HFF-Myc (cell line): ENCODE measurements at places on chromosomes 4 and X.

DNA sequence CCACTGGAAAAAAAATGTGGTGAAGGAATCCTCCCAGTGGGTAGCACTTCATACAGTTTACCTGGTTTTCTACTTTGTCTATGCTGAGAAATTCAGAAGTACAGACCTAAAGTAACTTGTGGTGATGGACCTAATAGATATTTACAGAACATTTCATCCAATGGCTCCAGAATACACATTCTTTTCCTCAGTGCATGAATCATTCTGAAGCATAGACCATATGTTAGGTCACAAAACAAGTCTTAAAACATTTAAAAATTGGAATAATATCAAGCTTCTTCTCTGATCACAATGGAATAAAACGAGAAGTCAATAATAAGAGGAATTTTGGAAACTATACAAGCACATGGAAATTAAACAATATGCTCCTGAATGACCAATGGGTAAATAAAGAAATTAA, 450.1 kb upstream of the INTU start:
- no peak for DNase-seq

DNA sequence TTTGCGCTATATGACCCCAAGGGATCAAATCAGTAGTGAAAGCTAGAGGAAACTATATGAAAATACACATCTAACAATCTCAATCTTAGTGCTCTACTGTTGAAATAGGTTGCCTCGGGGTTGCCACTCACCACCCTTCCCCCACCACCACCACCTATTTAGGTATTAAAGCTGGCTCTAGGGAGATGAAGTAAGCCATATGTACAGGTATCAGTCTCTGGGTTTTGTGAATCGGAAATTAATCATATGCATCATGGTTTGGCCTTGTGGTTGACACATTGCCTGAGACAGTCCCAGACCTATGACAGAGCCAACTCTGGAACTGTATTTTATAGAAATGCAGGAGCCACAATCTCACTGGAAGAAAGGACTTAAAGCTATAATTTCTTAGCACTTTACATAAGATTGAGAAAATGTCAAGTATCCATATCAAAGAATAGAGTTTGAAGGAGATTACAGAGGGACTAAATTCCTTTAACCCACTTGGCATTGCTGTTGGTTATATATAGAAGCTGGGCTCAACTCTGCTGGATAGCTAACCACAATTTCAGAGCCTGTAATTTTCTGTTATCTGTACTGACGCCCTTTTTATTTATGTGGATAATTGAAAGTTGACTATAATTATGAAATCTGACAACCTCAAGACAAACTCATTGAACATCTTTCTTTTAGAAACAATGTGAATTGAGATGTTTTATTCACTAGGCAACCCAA, 26.7 kb upstream of the BMP2K start:
- DNase-seq, result no peak

DNA sequence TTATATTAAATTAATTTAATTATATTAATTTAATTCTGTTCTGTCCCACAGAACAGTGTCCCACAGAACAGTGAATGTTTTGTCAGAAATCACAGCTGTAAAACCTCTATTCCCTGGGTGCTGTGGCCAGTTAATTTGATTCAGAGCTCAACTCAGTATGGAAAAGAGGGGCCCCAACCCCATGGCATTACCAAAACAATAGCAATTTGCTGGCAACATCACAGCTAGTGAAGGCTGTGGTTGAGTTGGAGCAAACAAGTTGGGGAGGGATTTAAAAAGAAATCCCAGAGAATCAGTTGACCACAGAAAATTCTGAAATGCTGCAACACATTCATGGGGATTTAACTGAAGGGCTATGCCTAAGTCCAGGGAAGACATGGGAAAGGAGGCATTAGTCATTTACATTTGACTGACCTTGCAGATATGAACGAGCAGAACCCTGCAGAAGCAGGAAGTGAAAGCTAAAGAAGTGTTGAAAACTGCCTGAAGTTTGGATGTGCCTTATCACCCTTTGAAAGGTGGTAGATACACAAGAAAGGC, 30.1 kb downstream of the PDHA2 start:
- no peak for DNase-seq

GRCh38 chr4:150942539-150942938, 72.5 kb downstream of the LRBA start:
- no peak for DNase-seq

GRCh38 chr4:88467392-88467791, 10.5 kb downstream of the HERC5 start:
- DNase-seq, result no peak

DNA sequence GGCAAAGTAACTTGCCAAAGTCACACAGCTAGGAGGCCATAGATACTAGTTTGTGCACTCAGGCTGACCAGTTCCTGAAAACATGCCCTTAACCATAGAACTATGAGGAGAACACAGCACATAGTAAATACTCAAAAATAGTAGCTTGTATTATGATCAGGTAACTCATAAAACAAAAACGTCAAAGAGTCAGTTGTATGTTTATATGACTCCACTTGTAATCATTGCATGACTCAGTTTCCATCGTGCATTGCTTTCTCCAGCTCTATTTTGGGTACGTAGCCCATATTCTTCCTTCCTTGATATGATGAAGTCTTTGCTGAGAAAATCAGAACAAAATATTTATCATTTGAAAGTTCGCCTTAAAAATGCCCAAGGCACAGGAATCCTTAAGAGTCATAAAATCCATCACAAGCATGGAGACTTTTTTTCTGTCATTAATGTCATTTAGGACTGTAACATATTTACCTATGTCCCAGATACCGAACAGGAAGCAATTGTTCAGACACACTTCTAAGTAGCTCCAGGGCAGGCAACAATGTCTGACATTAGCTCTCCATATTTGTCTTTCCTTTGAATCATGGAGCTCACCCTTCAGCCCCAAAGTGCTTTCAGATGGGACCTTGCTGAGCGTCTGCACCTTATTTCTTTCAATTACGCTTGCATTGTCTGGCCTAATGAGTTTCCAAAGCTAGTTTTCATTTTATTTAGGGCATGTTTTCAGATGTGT, 11.2 kb upstream of the MID1 start:
- DNase-seq, result no peak

DNA sequence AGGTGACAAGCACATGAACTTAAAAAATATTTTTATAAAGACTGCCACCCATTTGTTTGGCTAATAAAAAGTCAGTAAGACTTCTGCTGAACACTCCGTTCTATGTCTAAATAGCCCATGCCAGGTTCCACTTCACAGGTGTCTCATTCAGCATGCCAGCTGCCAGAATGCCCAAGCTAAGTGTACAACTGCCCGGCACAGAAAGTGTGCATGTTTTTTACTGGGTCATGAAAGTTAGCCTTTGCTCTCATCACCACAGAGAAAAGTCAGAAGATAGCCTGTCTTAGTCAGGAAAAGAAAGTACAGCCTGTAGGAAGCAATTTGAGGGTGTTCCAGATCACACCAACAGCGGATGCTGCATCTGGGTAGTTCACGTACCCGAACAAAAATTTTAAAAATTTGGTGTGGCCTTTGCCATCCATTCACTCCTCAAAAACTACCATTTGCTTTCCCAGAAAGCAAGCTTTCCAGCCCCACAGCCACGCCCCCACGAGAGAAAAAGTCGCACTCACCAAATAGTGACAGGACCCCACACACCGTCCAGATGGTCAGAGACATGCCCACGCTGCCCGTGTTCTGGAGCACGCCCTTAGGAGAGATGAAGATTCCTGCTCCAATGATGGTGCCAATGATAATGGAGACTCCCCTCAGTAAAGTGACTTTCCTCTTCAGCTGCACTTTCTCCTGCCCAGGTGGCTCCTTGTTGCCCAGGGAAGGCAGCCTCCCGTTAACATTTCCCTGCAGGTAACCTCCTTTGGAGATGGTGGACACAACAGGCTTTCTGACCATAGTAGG, 671 bp downstream of the SLC7A11 start:
- DNase-seq, result no peak

- DNase-seq, result no peak
Observed at GRCh38 chr4:80016506-80016905, 56.5 kb downstream of the ANTXR2 start.

GRCh38 chrX:103792916-103793544, 16.4 kb downstream of the PLP1 start:
- DNase-seq, result no peak

- no peak for DNase-seq
Observed at GRCh38 chrX:9311421-9312160, 153.3 kb upstream of the TBL1X start.

DNA sequence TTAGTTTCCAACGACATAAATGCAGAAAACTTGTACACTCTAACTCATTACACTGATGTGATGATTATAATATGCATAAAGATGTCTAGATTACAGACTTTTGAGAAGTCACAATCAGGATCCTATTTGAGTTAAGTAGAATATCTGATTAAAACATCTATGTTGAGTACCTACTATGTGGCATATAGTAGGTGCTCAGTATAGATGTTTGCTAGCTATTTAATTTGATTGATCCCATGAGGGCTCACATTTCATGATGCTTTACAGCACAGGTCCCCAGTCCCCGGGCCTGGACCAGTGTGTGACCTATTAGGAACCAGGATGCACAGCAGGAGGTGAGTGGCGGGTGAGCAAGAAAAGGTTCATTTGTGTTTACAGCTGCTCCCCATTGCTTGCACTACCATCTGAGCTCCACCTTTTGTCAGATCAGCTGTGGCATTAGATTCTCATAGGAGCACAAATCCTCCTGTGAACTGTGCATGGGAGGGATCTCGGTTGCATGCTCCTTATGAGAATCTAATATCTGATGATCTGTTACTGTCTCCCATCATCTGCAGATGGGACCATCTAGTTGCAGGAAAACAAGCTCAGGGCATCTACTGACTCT, 33.0 kb upstream of the CXCL8 start:
- no peak for DNase-seq

- no peak for DNase-seq
Observed at GRCh38 chrX:104696667-104697066, 130.7 kb downstream of the IL1RAPL2 start.
